ENCODE measurements at places on chromosomes 6 and 20.

DNA sequence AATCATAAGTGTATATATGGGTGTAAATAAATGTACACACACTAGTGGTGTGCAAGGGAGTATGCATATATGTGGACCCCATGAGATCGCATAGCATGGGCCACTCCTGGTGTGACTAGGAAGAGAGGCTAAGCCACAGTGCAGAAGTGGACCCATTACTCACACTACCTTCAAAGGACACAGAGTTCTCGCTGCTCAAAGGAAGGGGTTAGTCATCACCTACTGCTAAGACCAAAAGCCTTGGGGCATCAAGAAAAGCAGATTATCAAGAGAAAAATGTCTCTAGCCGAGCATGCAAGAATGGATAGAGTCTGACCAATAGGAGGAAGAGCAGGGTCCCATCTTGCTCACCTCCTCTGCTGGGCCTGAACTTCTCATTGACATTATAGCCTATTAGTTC lies 195.5 kb downstream of the MAFB start:
- H3K36me3 ChIP-seq: no peaks in the 10 kb centered on the region
- H3K4me3 ChIP-seq: no peak overlapping the region
- DNase-seq: no peak

DNA sequence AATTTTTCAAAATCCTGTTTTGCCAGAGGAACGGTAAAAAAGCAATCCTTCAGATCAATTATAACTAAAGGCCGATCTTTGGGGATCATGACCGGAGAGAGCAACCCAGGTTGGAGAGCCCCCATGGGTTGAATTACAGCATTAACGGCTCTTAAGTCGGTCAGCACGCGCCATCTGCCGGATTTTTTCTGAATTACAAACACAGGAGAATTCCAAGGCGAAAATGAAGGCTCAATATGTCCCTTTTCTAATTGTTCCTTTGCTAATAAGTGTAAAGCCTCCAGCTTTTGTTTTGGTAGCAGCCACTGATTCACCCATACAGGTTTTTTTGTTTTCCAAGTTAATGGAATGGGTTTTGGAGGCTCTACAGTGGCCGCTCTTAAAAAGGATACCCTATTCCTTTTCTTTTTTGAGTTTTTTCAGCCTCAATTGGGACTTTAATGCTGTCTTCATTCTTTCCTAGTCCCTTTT lies 16.9 kb upstream of the PTCRA start:
- H3K27ac ChIP-seq: no peak overlapping the region
- no peaks in the 10 kb centered on the region for H3K27me3 ChIP-seq
- no peaks in the 10 kb centered on the region for H3K36me3 ChIP-seq
- peaks cover 6% of the 10 kb centered on the region for H3K4me1 ChIP-seq

- no peak overlapping the region for H3K27ac ChIP-seq
- H3K4me3 ChIP-seq: no peak overlapping the region
- no peaks in the 10 kb centered on the region for H3K4me1 ChIP-seq
- no peak for DNase-seq
- no peaks in the 10 kb centered on the region for H3K36me3 ChIP-seq
- H3K27me3 ChIP-seq: peaks cover 37% of the 10 kb centered on the region
Measured at GRCh38 chr20:38144974-38145728, 19.9 kb downstream of the TGM2 start.

DNA sequence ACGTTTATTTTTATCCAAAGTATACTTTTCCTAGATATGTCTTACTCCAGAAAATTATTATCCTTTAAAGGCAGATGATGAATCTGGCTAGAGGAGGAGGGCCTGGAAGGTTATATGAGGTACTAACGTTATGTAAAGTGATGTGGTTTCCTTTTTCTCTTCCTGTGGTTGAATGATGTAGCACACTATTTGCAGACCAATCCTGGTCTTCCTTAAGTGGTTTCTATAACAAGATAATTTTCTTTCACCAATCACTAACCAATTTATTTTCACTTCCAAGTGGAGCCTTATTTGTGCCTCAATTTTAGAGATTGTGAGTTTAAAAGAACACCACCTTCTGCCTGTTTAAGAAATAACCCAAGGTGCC lies 154.6 kb upstream of the SOX4 start:
- H3K4me3 ChIP-seq: no peak overlapping the region
- H3K4me1 ChIP-seq: peaks cover 14% of the 10 kb centered on the region
- H3K27me3 ChIP-seq: no peaks in the 10 kb centered on the region
- no peak for DNase-seq
- H3K27ac ChIP-seq: no peak overlapping the region

GRCh38 chr6:132287101-132287500 lies 114.2 kb downstream of the MOXD1 start:
- no peak for DNase-seq
- no peak overlapping the region for H3K4me3 ChIP-seq
- no peak overlapping the region for H3K27ac ChIP-seq
- no peaks in the 10 kb centered on the region for H3K4me1 ChIP-seq

DNA sequence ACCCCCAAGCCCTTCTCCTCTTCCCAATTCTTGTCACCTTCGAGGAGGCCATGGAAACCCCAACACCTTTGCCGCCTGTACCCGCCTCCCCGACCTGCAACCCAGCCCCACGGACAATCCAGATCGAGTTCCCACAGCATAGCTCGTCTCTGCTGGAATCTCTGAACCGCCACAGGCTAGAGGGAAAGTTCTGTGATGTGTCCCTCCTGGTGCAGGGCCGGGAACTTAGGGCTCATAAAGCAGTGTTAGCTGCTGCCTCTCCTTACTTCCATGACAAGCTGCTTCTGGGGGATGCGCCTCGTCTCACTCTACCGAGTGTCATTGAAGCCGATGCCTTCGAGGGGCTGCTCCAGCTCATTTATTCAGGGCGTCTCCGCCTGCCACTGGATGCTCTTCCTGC lies 675 bp downstream of the ZBTB9 start:
- peaks cover 32% of the 10 kb centered on the region for H3K36me3 ChIP-seq
- H3K4me1 ChIP-seq: peaks cover 38% of the 10 kb centered on the region
- DNase-seq: no peak
- no peaks in the 10 kb centered on the region for H3K27me3 ChIP-seq
- peak overlapping the region; percentile 93 for H3K27ac ChIP-seq
- peak overlapping the region; percentile 96 for H3K4me3 ChIP-seq

- no peaks in the 10 kb centered on the region for H3K27me3 ChIP-seq
- no peaks in the 10 kb centered on the region for H3K4me1 ChIP-seq
- no peak overlapping the region for H3K4me3 ChIP-seq
- peaks cover 5% of the 10 kb centered on the region for H3K36me3 ChIP-seq
Measured at GRCh38 chr6:57163956-57164355, 8.2 kb upstream of the BAG2 start.

- H3K27ac ChIP-seq: peak overlapping the region; percentile 55
- no peaks in the 10 kb centered on the region for H3K27me3 ChIP-seq
- DNase-seq: no peak
- H3K4me1 ChIP-seq: peaks cover 8% of the 10 kb centered on the region
Measured at GRCh38 chr20:20547221-20547875, 165.1 kb downstream of the RALGAPA2 start.

DNA sequence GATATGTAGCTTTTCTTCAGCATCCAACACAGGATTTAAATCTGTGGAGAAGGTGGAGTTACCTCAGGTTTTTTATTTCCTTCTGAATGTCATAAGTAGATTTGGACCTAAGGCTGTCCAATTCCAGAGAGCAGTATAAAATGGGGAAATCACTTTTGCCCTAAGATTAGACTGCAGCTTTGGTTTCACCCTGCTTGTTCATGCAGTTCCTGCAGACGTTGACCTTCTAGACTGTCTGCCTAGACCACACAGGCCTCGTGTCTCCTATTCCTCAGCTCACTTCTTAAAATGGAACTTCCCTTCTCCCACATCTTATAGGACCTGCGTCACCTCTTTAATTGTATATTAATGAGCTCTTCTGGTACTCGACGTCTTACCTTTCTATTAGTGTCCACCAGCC lies 26.0 kb upstream of the C6orf62 start:
- no peaks in the 10 kb centered on the region for H3K27me3 ChIP-seq
- no peak overlapping the region for H3K4me3 ChIP-seq
- H3K36me3 ChIP-seq: no peaks in the 10 kb centered on the region
- DNase-seq: no peak

DNA sequence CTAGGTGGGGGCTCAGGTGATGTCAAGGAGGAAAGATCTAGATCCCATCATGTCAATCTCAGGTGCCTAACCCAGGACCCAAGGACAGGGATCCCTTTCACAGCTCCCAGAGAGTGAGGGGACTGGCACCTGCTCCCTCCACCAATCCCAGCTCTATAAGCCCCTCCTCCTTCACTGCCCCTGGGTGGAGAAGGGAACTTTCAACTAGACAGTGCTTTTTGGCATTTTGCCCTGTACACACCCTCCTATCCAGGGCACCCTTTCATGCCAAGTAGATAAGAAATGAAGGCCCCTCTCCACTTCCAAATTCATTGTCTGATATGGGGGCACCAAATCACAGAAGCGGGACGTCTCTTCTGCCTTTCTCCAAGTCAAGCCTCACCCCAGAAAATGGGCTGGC lies 61.6 kb downstream of the MDGA1 start:
- no peak for DNase-seq
- peaks cover 4% of the 10 kb centered on the region for H3K4me1 ChIP-seq
- peak overlapping the region; percentile 33 for H3K27ac ChIP-seq
- H3K27me3 ChIP-seq: peaks cover 38% of the 10 kb centered on the region

GRCh38 chr6:158313989-158314388 lies 1.7 kb downstream of the TULP4 start:
- no peak for DNase-seq
- H3K4me3 ChIP-seq: no peak overlapping the region
- peak overlapping the region; percentile 71 for H3K27ac ChIP-seq
- no peaks in the 10 kb centered on the region for H3K27me3 ChIP-seq
- peaks cover 21% of the 10 kb centered on the region for H3K36me3 ChIP-seq
- H3K4me1 ChIP-seq: peaks cover 7% of the 10 kb centered on the region

Measured in effector memory CD8-positive, alpha-beta T cell (primary cell).